Eye (tissue), 1 donor: ENCODE measurements at places on chromosomes 1 and 21.

DNA sequence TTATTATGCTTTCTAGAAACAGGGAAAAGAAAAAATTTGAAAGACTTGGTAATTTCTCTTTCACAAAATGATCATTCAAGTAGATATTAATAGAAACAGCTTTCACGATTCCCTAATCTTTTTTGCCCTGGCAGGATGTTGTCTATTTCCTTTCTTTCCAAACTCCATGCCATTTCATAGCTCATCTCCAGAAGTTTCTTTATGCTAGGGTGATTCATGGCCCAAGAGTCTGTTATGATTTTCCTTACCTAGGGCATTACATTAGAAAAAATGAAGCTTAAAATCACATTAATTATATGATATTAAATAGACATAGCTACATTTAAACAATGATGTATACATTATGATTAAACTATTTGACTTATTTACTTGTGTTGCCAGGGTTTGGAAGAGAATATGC, 762.1 kb downstream of the LTN1 start:
- DNase-seq: no peak

GRCh38 chr21:38383411-38384237, 114.7 kb downstream of the ERG start:
- no peak for DNase-seq

GRCh38 chr1:185062710-185063370, 17.5 kb downstream of the RNF2 start:
- no peak for DNase-seq

DNA sequence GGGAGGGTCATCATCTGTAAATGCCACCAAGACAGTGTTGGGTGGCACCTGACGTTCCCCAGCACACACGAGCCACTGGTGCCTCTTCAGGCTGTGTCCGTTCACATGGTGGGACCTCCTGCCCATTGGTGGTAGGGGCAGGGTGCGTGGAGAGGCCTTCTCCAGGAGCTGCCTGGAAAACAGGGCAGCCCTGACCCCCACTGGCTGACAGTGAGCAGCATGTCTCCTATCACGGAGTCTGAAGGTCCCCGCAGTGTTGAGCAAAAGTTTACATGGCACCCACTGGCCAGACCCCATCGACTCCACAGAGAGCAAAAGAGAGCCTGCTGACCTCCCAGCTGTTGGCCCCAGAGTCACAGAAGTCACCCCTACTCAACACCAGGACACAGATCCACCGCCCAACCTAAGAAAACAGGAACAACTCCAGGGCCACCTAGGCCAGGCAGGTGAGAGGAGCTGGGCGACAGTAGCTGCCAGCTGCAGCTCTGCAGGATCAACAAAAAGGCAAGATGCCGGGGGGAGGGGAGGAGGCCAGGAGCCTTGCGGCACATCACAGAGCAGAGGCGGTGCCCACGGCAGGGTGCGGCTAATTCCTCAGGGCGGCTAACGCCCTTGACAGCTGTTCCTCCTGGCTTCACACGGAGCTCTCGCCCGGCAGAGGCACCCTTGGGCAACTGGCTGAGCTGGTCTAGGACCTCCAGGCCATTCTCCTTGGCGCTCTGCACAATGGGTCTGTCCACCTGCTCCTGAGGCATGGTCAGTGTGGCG, 14.4 kb upstream of the IFI6 start:
- no peak for DNase-seq

DNA sequence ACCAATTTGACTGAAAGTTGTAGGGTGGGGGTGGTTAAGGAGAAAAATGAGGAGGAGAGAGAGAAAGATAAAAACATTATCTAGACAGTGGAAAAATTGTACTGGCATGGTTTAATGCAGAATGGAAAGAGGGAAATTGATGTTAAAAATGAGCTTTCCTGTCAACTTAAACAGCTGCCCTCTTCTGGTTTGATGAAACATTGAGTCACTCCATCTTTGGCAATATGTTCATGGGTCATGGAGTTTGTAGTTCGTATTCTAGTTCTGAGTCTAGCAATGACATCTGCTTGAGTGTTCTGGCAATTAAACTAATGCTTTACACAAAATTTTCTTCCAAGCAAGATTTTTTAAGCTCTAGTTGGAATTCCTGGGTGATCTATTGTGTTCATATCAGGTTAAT, 9.6 kb downstream of the ZNF648 start:
- no peak for DNase-seq

GRCh38 chr1:209038735-209039134, 544.8 kb upstream of the CAMK1G start:
- DNase-seq: no peak

DNA sequence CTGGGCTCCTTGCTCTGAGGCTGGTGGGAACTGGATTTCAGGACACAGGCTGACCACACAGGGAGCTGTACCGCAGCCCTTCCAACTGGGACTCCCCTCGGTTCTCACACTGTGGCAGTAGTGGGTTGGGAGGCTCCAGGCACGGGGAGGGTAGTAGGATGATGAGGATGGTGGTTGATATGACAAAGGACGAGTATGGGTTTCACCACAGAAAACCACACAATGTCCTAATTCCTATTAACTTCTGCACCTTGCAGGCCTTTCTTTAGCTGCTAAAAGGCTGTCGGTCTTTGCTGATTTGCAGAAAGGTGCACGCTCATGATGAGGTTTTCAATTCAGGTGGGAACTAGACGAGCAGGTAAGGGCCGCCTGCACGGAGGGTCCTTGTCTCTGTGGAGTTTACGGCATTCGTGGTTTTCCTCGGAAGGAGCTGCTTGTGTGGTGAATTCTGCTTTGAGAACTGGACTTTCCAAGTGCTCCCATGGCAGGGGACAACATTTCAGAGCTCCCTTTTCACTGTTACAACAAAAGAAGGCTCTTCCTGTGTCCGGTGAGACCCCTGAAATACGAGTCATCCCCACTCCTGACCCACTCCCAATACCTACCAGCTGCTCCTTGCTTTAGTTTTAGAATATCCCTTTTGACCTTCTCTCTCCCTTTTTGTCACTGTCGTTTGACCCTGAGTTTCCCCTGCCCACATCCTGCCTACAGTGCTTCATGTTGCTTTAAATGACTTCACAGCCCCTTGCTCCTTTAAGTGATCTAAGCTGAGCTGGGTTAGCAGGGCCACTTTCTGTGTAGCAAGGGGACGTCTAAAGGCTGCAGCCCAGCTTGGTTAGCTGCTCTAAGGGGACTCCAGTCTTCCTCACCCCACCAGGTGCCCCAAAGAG, 125.1 kb downstream of the MRPS6 start:
- DNase-seq: no peak

DNA sequence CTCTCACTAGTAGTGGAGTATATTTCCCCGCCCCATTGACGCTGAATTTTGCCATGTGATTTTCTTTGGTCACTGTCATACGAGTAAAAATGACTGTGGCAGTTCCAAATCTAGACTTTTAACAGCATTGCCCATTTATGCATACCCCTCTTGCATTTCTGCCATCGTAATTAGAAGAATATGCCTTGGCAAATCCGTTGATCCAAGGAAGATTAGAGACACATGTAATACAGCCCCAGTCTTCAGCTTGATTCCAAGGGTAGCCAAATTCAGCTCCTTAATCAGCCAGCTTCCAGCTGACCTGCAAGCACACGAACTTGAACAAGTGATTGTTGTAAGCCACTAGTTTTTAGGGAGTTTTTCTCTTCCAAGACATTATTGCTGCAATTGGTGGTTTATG, 290.3 kb upstream of the ADAMTS5 start:
- peak; percentile 30 for DNase-seq

DNA sequence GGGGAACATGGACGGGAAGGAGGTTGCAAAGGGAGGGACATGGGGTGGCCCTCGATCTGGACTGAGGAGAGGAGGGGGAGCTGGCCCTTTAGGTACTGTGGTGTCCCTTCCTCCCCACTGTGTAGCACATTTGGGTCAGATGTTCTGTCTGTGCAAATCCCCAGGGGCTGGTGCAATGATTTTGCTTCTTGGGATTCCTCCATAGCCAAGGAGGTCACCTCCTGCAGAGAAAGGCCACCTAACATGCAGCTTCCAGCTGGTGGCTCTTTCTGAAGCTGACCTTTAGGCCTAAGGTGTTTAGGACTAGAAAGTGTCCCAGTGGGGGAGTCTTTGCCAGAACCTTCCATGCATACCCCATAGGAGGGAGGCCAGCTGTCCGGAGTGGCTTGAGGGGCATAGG, 9.0 kb upstream of the MYOM3 start:
- DNase-seq: no peak

DNA sequence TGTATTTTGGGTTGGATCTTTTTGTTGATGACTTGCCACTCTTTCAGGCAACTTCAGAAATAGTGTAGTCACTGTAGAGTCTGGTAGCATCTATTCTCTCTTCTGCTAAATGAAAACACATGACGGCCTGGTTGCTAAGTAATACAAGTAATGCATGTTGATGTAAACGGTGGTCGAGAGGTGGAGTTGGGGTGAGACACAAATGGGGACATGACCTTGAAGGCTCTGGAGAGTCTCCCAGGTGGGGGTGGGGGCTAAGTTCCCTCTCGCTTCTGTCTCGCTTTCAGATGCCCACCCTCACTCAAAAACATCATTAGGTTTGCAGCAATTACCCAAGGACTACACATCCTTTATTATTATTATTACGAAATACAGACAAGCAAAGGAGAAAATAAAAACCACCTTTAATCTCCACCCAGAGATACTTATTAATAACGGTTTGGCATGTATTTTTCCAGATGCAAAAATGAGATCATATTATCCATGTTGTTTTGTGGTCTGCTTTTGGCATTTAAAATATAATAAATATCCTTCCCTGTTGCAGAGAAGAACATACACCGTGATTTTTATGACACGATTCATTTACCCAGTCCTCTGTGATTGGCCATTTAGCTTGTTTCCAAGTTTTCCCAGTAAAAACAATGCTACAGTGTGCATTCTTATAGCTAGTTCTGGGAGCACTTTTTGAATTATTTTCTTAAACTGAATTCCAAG, 138.1 kb downstream of the MIS18A start:
- peak; percentile 66 for DNase-seq

DNA sequence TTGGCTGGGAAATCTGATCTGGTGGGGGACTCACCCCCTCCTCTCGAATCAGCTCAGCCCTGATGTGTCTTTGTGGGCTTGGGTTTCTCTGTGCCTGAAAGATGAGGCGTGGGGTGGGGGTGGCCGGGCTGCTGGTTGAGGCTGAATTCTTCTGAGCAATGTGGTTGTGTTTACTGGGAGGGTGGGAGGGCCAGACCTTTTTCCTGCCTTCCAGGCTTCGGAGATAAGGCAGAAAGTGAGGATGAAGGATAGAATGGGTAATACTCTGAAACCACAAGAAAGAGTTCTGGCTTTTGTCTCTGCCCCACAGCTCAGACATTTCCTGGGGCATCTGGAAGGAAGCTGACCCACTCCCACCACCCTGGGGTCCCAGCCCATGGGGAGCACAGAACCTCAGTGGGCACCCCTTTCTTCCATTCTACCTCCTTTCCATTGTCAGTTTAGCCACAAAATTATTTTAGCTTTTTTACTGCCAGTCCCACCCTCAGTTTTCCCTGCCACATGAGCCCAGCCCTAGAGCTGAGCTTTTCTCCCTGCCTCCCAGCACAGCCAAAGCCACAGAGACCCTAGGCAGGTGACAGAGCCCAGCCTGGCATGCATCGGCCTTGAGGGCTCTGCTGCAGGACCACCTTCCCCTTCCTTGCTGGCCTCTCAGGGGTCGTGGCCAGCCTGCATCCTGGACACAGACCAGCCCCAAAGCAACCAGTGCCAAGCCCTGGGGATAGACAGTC, 11.2 kb downstream of the ALX3 start:
- no peak for DNase-seq

DNA sequence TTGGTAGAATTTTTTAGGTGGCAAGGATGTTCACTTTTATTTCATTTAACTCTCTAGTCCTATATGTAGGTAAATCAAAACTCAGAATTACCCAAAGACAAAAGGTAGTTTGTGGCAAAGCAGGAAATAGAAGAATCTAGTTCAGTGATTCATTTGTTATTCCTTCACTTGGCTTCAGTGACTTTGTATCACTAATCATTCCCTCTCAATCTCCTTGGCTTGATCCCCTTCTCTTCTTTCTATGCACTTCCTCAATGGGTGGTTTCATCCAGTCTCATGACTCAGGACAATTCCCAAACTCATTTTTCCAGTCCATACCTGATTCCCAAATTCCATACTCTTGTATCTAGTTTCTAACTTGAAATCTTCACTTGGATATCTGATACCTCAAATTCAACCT, 64.9 kb downstream of the PRKACB start:
- DNase-seq: no peak

- no peak for DNase-seq
Observed at GRCh38 chr1:97066860-97067259, 345.3 kb downstream of the PTBP2 start.

DNA sequence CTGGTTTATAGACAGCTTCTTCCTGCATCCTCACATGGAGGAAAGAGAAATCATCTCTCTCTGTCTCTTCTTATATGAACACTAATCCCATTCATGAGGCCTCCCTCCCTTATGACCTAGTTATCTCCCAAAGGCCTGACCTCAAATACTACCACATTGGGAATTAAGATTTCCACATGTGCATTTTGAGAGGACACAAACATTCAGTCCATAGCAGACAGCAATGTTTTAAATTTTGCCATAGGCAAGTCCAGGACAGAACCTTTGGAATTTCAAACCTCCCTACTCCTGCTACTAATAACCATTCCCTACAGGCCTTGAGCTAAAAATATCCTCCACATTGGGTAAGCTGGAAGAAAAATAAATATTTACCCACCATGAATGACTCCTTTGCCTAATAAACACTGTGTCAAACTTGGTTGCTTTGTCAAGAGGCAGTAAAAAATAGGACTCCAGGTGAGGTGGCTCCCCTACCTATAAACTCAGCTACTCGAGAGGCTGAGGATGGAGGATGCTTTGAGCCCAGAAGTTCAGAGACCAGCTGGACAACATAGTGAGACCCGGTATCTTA, 113.7 kb downstream of the ZNF281 start:
- DNase-seq: no peak

DNA sequence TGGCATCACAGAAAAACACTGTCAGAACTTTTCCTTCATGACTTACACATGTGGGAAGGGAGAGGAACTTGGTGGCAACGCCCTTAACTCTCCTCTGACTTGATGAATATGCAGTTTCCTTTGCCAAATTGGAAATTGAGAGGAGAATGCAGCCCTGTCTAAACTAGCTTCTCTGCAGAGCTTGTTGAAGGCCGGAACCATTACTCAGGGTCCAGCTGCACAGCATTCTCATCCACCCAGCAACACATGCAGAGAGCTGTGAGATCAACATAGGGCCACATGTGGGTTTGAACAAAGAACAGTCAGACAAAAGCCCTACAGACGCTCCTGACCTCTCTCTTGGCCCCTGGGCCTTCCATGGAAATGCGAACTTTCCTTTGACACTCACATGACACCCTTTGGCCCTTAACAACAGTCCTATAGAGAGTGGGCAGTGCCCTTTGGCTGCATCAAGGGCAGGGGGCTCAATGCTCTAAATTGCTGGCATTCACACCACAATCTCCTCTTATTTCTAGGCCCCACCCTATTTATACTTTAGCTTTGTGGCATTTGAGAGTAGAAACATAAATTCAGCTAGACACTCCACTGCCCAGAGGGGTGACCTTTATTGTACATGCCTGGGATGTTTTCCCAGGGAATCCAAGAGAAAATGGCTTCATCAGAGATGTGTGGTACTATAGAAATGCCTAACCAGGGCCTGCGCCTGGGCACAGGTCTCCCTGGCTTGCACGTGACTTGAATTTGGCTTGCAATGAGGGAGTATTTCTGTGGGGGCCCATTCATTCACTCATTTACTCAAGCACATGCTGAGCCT, 64.4 kb downstream of the CDC7 start:
- peak; percentile 48 for DNase-seq

GRCh38 chr1:204127597-204128242, 24.1 kb downstream of the ETNK2 start:
- DNase-seq: peak; percentile 83

- peak; percentile 85 for DNase-seq
Observed at GRCh38 chr1:151839457-151840403, at the start of gene C2CD4D. TSS of gene C2CD4D (minus strand) at chr1:151839820. CDS start at chr1:151838989, 831 bp downstream.

GRCh38 chr1:3297756-3298155, 156.7 kb upstream of the ARHGEF16 start:
- no peak for DNase-seq
